ENCODE measurements at places on chromosomes 11 and 22. TPM values are rescaled to one million over a fixed set of nuclear protein-coding genes. Genes with fewer than 3 reads are reported as not detected.

DNA sequence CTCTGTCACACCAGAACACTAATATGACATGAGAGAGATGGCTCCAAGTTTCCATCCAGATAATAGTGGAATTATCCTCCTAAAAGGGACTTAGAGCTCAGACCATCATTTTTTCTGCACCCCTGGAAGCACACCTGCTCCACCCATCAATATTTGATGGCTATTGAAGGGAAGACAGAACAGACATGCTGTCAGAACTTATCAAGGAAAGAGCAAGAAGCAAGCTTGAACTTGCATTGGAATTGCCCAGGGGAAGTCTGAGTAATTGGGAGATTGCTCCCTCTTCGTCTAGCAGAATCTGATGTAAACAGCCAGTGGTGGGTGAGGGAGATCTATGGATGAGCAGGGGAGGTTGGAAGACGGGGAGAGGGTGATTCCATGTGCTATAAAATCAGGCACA, 874.4 kb upstream of the TENM4 start:
- no peak for DNase-seq

- DNase-seq, result no peak
Measured at GRCh38 chr11:107337917-107338316, 119.7 kb downstream of the CWF19L2 start.

- peak; percentile 47 for DNase-seq
Measured at GRCh38 chr22:19974268-19974861, 32.7 kb upstream of the TXNRD2 start.

DNA sequence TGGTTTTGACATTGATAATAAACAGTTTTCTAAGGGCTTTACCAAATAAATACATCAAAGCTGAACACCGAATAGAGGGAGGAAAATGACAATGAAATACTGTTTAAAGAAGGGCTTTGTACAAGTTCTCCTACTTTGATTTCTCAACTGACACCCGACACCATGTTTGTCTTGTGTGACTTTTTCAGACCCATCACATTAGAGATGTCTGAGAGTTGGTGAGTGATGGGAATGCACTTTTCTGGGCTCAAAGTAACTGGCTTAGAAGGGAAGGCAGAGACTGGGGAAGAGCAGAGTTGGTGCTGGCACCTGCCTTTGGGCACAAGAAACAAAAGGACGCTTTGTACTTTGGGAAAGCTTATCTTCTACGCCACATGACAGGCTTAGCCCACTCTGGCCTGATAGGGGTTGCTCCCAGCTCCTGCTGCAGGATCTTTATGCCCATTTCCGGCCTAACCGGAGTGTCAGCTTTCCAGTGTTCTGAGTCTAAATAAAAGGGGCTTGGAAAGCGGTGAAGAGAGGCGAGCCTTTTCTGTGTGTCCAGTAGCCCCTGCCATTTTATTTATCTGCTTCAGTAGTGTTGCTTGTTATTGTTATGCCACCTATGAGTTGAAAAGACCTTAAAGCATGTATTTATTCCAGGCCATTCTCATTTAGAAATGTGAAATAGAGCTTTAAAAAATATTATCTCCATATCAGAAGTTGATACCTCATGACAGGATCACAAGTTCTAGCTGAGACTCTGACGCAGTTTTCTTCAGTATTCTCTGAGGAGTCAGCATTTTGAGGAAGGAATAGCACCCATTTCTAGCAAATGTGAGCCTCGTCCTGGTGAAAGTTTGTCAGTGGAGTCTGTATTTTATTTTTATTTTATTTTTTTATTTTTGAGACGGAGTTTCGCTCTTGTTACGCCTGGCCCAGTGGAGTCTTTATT, 24.2 kb downstream of the KREMEN1 start:
- no peak for DNase-seq

GRCh38 chr11:1936781-1937615, 10.1 kb upstream of the MRPL23 start:
- no peak for DNase-seq

DNA sequence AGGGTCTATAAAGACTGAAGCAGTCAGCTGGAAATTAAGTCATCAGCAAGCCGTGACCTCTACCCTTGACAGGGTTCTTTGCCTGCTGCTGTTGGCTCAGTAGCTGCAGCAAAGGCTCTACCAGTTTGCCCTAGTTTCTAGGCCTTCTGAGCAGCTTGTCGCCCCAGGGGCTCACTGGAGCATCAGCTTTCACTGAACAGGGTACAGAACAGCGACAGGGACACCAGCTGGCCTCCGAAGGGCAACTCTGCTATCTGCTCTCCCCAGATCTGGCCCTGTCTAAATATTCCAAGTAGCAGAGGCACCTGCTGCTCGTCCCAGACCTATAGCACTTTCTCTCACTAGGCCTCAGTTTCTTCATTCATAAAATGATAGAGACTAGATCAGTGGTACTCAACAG, 42.4 kb downstream of the SMCO4 start:
- no peak for DNase-seq

DNA sequence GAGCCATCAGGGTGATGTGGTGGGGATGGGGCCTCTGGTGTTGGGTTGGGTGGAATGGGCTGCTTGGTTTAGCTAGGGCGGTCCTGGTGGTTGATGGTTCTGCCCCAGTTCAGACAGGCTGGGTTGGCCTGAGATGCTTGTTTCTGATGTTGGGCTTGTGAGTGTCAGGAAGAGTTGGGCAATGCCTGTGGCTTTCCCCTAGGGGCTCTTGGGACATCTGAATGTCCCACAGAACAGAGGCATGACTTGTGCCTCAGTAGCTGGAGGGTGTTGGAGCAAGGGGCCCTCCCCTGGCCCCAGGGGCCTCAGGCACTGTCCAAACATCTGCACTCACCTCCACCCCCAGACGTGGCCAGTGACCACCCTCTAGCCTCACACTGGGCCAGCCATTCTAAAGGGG, 14.0 kb upstream of the CTSD start:
- no peak for DNase-seq

DNA sequence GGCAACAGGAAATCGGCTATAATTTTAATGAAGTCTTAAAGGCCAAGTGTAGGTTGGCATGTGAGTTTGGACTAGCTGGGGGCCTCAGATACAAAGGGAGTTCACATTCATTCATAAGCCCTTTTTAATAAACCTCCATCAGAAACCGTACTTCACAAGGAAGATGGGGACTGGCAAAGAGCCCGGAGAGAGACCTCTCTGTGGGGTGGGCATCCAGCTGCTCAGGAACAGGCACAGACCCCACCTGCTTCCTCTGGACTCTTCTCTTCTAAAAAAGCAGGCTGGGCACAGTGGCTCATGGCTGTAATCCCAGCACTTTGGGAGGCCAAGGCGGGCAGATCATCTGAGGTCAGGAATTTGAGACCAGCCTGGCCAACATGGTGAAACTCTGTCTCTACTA, 3.9 kb upstream of the ARFGAP3 start:
- DNase-seq, result peak; percentile 17

GRCh38 chr11:83007909-83008580, 63.7 kb downstream of the RAB30 start:
- no peak for DNase-seq

DNA sequence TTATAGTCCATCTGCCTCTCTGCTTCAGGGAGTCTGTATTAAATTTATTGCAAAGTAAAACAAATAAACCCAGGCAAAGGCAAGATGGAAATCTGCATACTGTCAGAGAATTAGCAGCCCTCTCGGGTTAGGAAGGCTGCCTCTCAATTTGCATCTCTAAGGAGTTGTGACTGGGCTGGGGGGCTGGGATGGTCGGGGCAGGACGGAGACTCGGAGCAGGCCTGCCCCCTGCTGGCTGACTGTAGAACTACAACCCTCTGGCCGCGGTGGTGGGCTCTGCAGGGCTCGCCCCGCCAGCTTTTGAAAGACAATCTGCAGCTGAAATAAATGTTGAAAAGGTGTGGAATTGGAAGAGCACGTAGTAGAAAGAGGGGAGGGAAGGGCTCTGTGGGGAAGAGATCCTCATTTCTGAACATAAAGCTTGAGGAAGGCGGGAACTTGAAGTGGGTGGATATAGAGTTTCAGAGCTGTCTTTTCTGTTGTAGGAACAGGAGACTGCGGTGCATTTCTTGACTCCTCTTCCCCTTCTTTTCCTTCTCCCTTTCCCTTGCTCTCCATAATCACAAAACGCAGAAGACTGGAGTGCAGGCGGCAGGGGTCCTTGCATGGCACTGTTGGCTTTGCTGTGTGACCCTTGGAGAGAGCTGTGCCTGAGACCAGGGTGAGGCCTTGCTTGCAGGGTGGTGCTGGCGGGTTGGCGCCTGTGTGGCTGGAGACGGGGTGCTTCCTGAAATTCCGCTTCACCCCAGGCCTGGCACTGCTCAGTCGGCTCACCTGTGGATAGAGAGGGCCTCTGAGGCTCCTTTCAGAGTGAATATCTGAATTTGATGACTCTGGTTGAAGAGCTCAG, 22.6 kb upstream of the PKNOX2 start:
- DNase-seq, result peak; percentile 53

DNA sequence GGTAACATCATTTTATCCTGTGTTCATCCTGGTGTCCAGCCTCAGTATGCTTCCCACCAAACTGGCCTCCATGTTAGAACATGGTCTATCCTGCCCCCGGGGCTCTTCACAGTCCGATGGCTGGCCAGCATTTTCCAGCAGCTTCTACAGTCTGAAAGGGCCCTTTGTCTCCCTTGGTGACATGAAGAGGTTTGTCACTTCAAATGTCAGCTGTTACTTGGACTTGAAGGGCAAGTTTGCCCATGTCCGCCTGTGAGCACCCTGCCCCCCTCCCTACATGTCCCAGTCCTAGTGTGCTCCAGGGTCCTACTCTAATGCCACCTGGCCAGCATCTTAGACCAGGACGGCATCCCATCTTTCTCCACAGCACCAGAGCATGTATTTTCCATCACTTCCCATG, 24.7 kb downstream of the PATZ1 start:
- DNase-seq, result no peak

DNA sequence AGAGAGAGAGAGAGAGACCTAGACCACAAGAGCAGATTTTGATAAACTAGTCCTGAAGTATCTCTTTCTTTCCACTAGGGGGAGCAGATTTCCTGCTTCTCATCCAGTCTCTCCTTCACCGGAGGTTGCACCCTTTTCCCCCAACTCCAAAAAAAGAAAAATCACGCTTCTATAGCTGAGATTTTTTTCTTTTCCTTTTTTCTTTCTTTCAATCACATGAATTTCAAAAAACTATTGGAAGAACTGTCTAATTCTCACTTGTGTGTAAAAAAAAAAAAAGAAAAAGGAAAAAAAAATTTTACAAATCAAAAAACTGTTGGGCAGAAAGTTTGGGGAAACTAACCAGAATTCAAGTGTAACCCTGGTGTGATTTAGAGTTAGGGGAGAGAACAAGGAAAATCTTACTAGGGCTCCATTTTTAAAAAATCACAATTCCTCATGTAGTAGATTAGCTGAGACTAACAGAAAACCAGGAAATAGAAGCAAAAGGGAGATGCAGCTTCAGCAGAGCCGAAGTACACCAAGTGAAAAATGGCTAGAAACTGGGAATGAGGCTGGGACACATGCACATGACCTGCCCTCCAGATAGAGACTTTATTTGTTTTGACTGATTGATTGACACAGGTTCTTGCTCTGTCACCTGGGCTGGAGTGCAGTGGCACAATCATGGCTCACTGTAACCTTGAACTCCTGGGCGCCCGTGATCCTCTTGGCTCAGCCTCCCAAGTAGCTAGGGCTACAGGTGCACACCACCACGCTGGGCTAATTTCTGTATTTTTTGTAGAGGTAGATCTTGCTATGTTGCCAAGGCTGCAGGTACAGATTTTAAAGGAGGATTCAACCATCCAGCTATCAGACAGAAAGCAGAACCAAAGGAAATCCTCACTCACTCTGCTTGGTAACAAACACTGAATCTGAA, 27.1 kb downstream of the SDHD start:
- DNase-seq, result no peak

The MMP13 gene
- not detected for total RNA-seq

The ZNRF3 gene
- 2.2 TPM for total RNA-seq

The LGR4 gene
- 7.7 TPM for total RNA-seq

The SUSD2 gene
- total RNA-seq, result 0.20 TPM

The LTO1 gene
- 67.6 TPM for total RNA-seq

The ELMOD1 gene
- total RNA-seq, result not detected

The MMP1 gene
- total RNA-seq, result not detected

Data from MG63 (cell line).